Activated CD8-positive, alpha-beta memory T cell treated with anti-CD3 and anti-CD28 coated beads, Interleukin-2, amount 10 ng/mL, durations not matched to agents 7 days and 5 days (primary cell): ENCODE measurements at places on chromosomes 7 and 10. TPM values are rescaled to one million over a fixed set of nuclear protein-coding genes. Genes with fewer than 3 reads are reported as not detected.

- H3K27ac ChIP-seq = no peak overlapping the region
- no peaks in the 10 kb centered on the region for H3K4me1 ChIP-seq
- DNase-seq = no peak
- H3K27me3 ChIP-seq = no peaks in the 10 kb centered on the region
These were observed 30.5 kb downstream of the ARMC3 start for GRCh38 chr10:22958338-22958737.

DNA sequence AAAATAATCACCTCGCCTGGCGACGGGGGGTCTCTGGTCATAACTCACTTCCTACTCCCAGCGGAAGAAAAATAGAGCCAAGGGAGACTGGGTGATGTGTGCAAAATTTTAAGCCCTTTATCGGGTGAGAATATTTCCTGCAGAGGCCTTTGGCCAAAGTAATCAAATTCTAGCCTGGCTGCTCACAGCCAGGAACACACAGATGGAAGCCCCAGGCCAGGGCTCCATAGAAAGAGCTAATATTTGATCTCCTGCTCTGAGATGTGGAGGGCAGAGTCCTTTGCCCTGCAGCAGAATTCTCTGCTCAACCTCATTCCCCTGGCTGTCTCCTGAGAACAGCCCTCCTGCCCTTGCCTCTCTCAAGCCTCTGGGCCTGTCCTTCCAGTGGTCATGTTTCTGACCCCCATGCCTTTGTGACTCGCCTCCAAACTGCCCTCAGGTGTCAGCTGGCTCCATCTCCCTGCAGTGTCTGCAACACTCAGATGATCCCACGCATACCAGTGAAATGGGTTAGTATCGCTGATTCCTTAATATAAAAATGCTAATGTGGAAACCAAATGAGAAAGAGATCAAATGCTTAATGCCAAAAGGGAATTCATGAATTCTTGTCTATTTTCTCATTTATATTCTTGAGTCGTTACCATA is 34.5 kb downstream of the FRMD4A start:
- no peak overlapping the region for H3K27ac ChIP-seq
- H3K27me3 ChIP-seq = peaks cover 6% of the 10 kb centered on the region
- H3K4me3 ChIP-seq = no peak overlapping the region
- H3K36me3 ChIP-seq = no peaks in the 10 kb centered on the region
- no peak for DNase-seq

The FGF8 gene
- total RNA-seq = not detected

The EMX2 gene
- total RNA-seq = not detected

DNA sequence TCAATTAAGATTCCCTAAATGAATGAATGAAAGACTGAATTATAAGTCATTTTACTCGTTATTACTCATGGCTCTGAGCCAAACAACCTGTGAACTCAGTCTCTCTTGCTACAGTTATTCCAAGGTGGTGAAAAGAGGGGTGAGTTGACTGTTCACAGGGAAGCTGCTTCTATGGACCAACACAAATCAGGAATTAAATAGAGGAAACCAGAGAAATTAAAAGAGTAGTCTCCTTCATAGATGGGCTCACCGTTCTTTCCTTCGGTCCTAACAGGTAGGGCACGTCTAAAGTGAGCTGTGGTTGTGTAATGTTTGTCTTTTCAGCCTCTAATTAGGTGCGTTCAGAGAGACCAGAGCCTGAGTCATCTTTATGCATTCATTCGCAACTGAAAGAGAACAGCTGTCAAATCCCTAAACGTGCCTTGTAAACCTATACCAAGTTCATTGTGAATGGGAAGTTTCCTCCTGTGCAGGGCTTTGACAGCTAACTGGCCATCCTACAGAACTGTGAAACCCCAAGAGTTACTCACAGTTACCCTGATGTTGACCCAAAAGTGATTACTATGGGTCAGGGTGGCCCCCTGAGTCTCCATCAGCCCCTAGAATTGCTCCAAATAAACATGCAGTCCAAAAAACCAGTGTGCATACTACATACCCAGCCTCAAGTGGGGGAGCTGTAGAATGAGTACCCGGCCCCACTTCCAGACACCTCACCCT is 18.2 kb upstream of the C10orf53 start:
- H3K4me3 ChIP-seq = no peak overlapping the region
- H3K4me1 ChIP-seq = no peaks in the 10 kb centered on the region
- peaks cover 6% of the 10 kb centered on the region for H3K27me3 ChIP-seq
- no peak overlapping the region for H3K27ac ChIP-seq
- no peak for DNase-seq

The MMRN2 gene
- not detected for total RNA-seq
